ENCODE measurements at places on chromosomes 2 and 18. TPM values are rescaled to one million over a fixed set of nuclear protein-coding genes. Genes with fewer than 3 reads are reported as not detected.

- no peak overlapping the region for H3K4me3 ChIP-seq
- DNase-seq, result no peak
- no peaks in the 10 kb centered on the region for H3K36me3 ChIP-seq
- no peak overlapping the region for H3K27ac ChIP-seq
- peaks cover under 1% of the 10 kb centered on the region for H3K27me3 ChIP-seq
Observed at GRCh38 chr18:27921392-27921791, 255.5 kb downstream of the CDH2 start.

HTR2B gene
- 0.80 TPM for total RNA-seq

PLA2R1 gene
- total RNA-seq, result 1.1 TPM

DNA sequence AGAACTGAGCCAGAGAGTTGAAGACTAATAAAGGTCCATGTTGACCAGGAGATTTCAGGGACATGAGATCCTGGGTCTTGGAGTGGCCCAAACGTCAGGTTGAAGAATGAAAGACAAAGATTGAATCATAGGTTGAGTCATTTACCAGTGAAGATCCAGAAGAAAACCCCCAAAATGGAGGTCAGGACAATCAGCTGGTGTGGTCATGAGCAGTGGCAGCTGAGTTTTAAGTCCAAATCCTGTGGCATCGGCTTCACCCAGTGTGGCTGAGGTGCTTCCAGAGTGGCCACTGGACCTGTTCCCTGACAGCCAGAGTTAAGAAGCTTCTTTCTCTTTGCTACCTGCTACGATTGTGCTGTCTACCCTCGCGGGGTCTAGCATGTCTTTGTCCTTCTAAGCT lies 234.0 kb downstream of the BCL2 start:
- H3K4me3 ChIP-seq, result no peak overlapping the region
- no peaks in the 10 kb centered on the region for H3K36me3 ChIP-seq
- no peak overlapping the region for H3K27ac ChIP-seq
- no peaks in the 10 kb centered on the region for H3K4me1 ChIP-seq
- no peak for DNase-seq

- no peaks in the 10 kb centered on the region for H3K27me3 ChIP-seq
- no peak overlapping the region for H3K4me3 ChIP-seq
- no peak overlapping the region for H3K27ac ChIP-seq
- H3K36me3 ChIP-seq, result peaks cover 7% of the 10 kb centered on the region
Observed at GRCh38 chr18:55549474-55550104, 38.4 kb downstream of the TCF4 start.

GRCh38 chr2:200476836-200477235 lies 33.0 kb downstream of the KCTD18 start:
- H3K4me1 ChIP-seq, result no peaks in the 10 kb centered on the region
- DNase-seq, result no peak
- H3K4me3 ChIP-seq, result peak overlapping the region; percentile 3
- H3K27ac ChIP-seq, result no peak overlapping the region

DNA sequence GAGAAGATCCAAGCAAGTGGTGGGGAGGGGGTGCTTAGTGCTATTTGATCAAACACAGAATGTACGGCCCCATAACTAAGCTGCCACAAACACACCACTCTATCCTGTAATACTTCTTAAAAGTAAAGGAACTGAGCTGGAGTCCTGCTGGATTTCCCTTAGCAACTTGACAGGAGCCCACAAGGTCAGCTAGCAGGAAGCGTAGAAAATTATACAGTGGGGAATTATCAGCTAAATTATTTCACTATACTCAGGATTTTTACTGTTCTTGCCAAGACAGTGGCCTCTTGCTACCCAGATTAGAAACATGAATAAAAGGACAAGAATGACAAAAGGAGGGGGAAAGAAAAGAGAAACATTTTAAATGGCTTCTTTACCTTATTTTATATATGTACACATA lies 217.1 kb downstream of the ZNF521 start:
- H3K27me3 ChIP-seq, result peaks cover 3% of the 10 kb centered on the region
- H3K36me3 ChIP-seq, result peaks cover 23% of the 10 kb centered on the region
- no peak overlapping the region for H3K4me3 ChIP-seq

GRCh38 chr2:9656270-9656766 lies 25.5 kb upstream of the YWHAQ start:
- no peaks in the 10 kb centered on the region for H3K36me3 ChIP-seq
- H3K27me3 ChIP-seq, result peaks cover 8% of the 10 kb centered on the region
- peaks cover 5% of the 10 kb centered on the region for H3K4me1 ChIP-seq
- no peak overlapping the region for H3K4me3 ChIP-seq

- no peaks in the 10 kb centered on the region for H3K4me1 ChIP-seq
- H3K27me3 ChIP-seq, result no peaks in the 10 kb centered on the region
- no peaks in the 10 kb centered on the region for H3K36me3 ChIP-seq
- no peak overlapping the region for H3K27ac ChIP-seq
- H3K4me3 ChIP-seq, result no peak overlapping the region
- DNase-seq, result no peak
Observed at GRCh38 chr2:40430776-40431599, 20.9 kb downstream of the SLC8A1 start.

GRCh38 chr2:68660658-68661057 lies 17.3 kb downstream of the PROKR1 start:
- no peak overlapping the region for H3K27ac ChIP-seq
- H3K4me3 ChIP-seq, result no peak overlapping the region
- peaks cover 16% of the 10 kb centered on the region for H3K4me1 ChIP-seq
- H3K27me3 ChIP-seq, result no peaks in the 10 kb centered on the region

SLC19A3 gene
- total RNA-seq, result 0.62 TPM

CD226 gene
- 0.80 TPM for total RNA-seq

DNA sequence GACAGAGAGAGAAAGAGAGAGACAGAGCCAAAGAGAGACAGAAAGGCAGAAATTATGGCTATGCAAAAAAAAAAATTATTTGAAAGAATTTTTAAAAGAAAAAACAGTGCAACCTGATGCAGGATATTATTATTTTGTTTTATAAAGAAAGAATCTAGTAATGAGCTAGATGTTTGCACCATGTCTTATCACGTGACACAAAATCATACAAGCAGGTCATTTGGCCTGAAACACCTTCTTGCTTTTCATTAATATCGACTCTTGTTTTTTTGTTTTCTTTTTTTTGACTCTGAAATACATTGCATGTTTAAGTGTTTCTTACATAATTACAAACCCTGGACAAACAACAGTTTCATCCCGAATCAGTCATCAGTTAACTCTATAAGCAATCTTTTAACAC lies 606.0 kb downstream of the LRP1B start:
- no peak for DNase-seq
- H3K36me3 ChIP-seq, result no peaks in the 10 kb centered on the region
- H3K27ac ChIP-seq, result no peak overlapping the region
- H3K4me1 ChIP-seq, result no peaks in the 10 kb centered on the region
- H3K27me3 ChIP-seq, result no peaks in the 10 kb centered on the region

DNA sequence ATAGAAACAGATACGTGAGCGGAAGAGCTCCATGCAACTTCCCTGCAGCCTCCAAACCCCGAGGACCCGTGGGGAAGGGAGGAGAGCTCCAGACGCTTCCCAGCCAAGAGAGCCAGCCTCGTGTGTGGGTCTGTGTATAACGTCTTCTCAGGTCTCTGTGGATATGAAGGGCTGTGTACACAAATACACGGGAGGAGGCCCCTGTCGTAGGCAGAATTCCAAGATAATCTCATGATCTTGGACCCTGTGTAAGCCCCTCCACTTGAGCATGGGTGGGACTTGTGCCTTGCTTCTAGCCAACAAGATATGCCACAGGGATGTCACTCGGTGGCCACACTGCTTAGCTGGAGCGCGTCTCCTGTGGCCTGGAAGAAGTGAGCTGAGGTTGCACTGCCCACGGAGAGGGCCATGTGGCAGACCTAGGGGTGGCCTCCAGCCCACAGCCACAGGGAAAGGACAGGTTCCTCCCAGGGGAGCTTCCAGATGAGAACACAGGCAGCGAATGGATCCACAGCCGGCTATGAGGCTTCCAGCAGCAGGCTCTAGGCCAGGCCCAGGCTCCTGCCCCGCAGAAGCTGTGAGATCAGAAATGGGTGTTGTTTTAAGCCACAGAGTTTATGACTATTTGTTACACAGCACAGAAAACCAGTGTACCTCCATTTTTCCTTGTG lies 15.6 kb upstream of the KLF11 start:
- H3K36me3 ChIP-seq, result peaks cover 5% of the 10 kb centered on the region
- no peak for DNase-seq
- no peak overlapping the region for H3K27ac ChIP-seq
- peaks cover 8% of the 10 kb centered on the region for H3K27me3 ChIP-seq
- H3K4me3 ChIP-seq, result no peak overlapping the region
- peaks cover 6% of the 10 kb centered on the region for H3K4me1 ChIP-seq

- H3K27ac ChIP-seq, result no peak overlapping the region
- peaks cover 5% of the 10 kb centered on the region for H3K36me3 ChIP-seq
- H3K4me3 ChIP-seq, result no peak overlapping the region
- H3K27me3 ChIP-seq, result peaks cover 17% of the 10 kb centered on the region
- DNase-seq, result no peak
Observed at GRCh38 chr2:120596990-120597594, 138.6 kb upstream of the GLI2 start.

- H3K27me3 ChIP-seq, result peaks cover 4% of the 10 kb centered on the region
- peak overlapping the region; percentile 70 for H3K27ac ChIP-seq
- no peak overlapping the region for H3K4me3 ChIP-seq
- peaks cover 37% of the 10 kb centered on the region for H3K4me1 ChIP-seq
- DNase-seq, result peak; percentile 42
Observed at GRCh38 chr2:121804340-121804739, 48.9 kb downstream of the TSN start.

DNA sequence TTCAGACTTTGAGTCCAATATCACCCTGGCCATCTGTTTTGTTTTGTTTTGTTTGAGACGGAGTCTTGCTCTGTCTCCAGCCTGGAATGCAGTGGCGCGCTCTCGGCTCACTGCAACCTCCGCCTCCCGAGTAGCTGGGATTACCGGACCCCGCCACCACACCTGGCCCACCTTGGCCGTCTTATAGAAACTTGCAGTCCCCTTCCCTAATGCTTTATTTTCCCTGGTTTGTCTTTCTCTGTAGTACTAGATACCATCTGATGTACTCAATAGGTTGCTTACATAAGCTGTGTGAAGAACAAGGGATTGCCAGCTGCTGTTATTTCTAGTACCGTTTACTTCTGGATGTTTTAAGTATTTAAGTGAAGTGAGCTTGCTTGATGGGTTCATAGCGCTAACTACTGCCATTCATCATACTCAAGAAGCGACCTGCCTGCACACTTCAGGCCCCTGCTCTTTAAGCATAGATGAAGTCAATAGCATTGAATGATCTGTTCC lies 1.2 kb downstream of the RPL31 start:
- peaks cover 28% of the 10 kb centered on the region for H3K4me1 ChIP-seq
- peak overlapping the region; percentile 90 for H3K27ac ChIP-seq
- H3K4me3 ChIP-seq, result peak overlapping the region; percentile 97
- peaks cover 2% of the 10 kb centered on the region for H3K27me3 ChIP-seq
- no peak for DNase-seq
- peaks cover 48% of the 10 kb centered on the region for H3K36me3 ChIP-seq

RGPD4 gene
- total RNA-seq, result not detected

DNA sequence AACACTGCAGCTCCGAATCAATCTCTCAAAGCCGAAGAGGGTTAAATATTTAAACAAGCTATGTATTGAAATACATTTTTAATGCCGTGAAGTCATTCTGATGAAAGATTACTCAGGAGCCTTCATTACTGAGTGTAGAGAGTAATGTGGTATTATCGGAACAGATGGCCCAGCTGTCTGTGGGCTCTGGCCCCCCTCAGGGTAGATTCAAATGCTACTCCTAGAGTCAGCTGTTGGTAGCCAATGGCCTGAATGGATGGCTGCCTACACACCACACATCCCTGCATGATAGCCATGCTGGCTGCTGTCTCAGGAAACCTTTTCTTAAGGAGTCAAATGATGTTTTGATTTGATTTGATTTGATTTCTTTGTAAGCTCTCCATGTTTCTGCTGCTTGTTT lies 732.3 kb upstream of the CELF4 start:
- no peak for DNase-seq
- H3K4me1 ChIP-seq, result no peaks in the 10 kb centered on the region
- H3K36me3 ChIP-seq, result no peaks in the 10 kb centered on the region
- no peak overlapping the region for H3K27ac ChIP-seq
